ENCODE measurements at places on chromosomes 6 and 20.

DNA sequence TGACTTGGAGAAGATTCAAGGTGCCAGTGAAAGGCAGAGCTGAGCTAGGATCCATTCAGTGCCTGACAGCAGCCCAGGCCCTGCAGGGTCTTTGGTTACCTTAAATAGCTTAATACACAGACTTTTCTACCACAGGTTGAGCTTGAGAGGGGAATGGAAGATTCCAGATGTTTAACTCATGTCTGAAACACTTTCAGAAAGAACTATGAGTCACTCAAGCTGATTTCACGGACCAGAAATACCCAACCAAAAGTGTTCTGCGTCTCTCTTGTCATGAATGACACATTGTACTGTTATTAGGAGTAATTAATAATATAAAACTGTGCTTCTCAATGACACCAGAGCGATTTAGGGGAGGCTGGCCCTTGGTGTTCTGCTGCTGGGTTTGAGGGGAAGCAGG lies 6.4 kb upstream of the PMEPA1 start:
- DNase-seq, result no peak

- DNase-seq, result no peak
These were observed 24.0 kb downstream of the PGM3 start for GRCh38 chr6:83169106-83169505.

DNA sequence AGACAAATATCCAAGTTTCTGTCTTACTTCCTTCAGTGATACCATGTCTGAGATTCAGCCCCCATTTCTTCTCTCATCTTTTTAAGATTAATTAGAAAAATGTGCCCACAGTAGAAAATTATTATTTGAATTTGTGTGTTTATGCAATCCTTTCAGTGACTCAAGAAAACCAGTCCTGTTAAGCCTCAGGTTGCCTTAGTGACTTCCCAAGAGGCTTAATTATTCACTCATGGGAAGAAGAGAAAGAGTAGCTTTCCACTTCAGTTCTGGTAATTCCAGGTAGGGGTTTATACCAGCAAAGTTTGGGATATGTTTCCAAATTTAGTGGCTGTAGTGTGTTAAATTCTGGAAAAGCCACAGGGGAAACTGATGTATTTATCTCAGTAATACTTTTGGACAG lies 149.1 kb downstream of the RIMS1 start:
- no peak for DNase-seq

GRCh38 chr6:168139121-168139520 lies 60.1 kb upstream of the FRMD1 start:
- no peak for DNase-seq

DNA sequence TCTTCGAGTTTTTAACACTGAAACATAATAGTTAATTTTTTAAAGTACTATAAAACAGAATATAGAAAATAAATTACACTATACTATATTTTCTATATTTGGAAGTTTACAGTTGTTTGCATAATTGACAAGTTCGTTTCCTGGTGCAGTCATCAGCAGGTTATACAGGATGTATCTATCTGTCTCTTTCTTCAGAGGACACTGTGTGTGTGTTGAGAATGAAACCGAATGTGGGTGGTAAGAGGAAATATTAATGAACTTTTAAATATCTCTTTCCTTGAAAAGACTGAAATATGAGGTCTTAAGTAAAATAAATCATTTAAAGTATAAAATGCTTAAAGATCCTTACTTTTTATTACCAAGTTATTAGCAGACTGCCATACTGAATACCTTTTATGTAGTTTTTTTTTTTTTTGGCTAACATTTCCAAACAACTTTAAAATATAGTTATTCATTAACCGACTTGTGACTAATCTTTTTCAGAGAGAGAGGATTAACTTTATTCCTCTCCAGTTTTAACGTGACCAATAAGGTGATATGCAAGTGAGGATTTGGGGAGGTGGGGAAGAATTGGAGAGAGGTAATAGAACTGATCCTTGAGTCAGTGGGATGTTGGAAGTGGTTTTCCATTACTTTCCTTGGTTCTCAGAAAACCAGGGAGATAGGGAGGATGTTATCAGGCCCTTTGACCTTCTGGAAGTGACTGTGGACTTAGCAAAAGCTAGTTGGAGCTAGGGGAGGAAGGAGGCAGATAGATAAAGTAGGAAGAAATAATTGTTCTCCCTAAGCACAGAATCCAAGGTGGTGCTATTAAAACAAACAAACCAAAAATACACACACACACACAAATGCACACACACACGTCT lies 380.0 kb upstream of the FLRT3 start:
- no peak for DNase-seq

DNA sequence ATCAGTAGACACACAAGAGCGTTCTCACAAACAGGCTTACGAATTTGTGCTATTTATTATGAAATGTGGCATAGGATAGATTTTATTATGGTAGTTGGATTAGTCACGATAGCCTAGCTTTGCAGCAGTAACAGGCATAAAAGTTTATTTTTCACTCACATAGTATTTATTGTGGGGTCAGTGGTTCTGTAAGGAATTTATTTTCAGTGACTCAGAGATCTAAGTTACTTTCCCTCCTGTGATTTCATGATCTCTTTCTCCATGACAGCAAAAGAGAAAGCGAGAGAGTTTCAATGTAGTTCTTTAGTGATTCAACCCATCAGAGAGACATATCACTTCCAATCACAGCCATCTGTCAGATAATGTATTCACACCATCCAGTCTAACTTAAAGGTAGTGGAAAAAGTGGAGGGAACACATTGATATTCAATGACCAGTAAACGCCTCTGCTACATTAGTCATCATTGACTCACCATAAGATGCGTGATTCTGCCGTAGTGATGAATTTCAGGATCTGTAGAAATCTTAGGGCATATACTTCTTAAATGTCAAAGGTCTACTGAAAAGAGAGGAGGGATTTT lies 605.5 kb downstream of the HDGFL1 start:
- no peak for DNase-seq

- DNase-seq, result no peak
These were observed 23.5 kb upstream of the ANGPT4 start for GRCh38 chr20:939606-940005.

DNA sequence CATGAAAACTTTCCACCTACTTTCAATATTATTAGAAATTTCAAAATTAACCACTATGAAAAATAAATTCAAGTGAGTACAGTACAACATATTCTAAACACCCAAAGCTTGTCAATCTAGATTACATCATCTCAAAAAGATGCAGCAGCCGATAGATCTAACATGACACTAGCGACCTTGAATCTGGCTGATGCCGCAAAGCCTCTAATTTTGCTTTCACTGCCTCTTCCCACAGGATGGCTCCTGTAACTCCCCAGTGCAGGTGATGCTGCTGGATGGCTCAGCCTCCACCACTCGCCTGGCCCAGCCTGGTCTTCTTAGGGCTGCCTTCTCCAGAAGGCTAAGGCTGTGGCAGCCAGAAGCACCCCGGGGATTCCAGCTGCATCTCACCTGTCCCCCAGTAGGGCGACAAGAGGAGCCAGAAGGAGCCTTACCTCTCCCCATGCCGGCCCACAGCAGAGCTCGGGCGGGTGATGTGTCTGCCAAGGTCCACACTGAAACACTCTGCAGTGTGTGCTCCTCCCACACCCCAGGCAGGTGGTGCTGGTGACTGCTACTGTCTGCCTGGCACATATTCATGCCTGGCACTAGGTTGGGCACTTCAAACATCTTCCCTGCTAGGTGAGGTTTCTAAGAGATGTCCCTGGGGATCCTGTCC lies 82.1 kb downstream of the SLC23A2 start:
- DNase-seq, result no peak

GRCh38 chr20:34669094-34669493 lies 7.8 kb downstream of the PIGU start:
- DNase-seq, result no peak

GRCh38 chr6:159249752-159250151 lies 80.6 kb downstream of the FNDC1 start:
- no peak for DNase-seq

DNA sequence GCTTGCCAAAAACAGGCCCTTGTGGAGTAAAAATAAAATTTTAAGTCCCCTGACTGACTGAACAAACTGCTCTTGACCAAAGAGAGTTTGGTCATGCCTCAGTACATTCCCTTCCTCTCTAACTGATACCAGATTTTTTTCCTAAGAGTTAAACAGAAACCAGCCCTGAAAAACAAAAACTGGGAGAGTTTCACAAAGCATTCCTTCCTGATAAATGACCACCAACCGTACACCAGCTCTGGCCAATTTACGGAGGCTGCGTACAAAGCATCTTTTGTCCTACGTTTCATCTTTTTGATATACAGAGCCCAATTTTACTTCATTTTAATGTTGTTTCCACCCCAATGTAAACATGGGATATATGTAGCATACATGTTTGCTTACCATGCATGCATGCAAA lies 477.4 kb upstream of the HTR1E start:
- DNase-seq, result no peak

DNA sequence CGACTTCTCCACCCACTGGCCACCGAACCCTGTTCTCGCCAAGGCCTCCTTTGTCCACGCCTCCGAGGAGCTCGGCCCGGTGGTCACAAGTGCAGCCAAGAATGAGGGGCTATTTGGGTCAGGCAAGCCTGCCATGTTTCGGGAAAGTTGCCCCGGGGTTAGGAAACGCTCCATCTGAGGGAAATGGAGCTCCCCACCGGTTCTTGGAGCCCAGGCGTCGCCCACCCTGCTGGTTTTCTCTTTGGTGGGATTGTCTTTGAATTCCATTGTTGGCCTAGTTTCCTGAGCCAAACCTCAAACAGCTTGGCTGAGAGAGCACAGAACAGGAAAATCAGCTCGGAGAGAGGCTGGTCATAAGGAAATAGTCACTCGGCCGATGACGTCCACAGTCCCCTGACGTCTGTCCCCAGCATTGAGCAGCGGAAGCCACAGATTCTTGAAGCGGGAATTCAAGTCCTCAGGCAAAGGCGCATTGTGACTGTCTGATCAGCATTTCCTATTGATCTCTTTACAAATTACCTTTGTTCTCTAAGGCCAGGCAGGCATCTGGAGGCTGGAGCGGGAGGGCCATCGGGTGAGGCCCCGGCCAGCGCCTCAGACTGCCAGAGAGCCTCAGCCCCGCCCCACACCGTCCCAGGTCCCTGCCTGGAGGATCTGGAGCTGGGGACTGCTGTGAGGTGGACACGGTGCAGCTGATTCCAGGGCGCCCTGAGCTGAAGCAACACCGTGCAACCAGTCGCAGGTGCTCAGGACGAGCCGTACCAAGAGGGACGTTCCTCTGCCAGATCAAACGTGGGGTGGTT lies 138.6 kb downstream of the DLL1 start:
- no peak for DNase-seq

GRCh38 chr6:7166410-7167293 lies 58.9 kb downstream of the RREB1 start:
- DNase-seq, result no peak

DNA sequence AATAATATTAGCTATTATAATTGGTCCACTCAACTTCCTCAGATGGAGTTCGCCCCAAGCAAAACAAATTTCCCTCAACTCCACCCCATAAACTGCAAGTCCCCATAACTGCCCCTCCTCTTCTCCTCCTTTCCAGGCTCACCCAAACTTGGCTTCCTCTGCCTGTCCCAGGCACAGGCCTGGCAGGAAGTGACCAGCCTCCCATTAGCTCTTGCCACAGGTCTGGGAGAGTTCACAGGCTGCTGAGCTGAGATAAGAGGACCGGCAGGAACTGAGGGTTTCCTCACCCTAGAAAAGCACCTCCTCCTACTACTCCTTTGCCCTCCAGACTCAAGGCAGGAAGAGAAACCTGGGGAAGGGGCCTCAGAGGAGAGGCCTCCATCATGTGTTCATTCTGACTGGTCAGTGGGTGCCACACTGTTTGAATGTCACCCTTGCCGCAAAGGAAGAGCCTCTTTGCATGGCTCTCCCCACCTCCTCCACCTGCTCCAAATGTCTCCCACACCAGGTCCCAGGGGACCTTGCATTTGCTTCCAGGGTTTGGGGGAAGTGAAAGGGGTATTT lies 24.5 kb upstream of the SMIM29 start:
- DNase-seq, result no peak

DNA sequence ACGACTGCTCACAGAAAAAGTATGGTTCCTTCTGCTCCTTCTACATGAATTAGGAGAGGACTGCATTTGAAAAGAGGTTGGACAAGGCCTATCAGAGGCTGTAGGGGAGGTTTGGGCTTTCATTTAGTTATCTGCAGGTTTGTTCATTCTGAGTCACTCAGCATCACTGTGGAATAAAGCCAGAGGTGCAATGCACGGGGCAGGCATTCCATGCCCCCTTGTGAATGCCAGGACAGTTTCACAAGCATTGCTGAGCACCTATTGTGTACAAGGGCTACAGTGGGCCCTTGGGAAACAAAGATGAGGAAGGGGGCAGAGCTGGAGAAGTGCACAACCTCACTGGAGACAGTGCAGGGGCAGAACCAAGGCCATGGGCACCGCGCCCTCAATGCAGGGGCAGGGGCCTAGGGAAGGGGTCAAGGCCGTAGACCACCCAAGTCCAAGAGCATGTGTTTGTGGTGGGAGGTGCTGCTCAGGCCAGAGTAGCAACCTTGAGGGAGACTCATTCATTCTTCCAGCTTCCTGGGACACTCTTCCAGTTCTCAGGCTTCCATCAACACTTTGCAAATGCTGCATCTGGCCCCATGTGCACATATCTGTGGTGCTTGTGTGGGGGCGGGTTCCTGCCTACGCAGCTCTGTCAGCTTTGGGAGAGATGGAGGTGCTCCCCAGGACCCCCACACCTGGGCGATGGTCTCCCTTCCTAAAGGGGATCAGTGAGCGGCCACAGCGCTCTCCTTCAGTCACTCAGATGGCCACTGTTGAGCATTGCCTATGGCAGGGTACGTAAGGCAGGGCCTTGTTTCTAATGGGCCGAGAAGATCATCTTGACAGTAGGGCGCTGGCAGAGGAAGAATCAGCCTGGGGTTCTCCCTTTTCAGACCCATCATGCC lies 204.5 kb downstream of the SYNDIG1 start:
- no peak for DNase-seq

DNA sequence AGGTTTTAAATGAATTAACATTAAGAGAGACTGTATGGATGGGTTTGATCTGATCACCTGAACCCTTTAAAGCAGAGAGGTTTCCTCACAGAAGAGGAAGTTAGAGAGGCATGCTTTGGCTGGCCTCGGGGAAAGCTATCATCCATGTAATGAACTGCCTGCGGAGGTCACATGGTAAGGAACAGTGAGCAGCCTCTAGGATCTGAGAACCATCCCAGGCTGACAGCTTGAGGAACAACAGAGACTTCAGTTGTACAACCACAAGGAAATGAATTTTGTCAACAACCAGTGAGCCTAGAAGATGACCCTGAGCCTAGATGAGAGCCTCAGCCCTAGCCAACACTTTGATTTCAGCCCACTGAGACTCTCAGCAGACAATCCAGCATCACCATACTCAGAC lies 2.9 kb upstream of the COL21A1 start:
- DNase-seq, result no peak

- DNase-seq, result no peak
These were observed 18.8 kb downstream of the PLCB4 start for GRCh38 chr20:9087531-9088217.

DNA sequence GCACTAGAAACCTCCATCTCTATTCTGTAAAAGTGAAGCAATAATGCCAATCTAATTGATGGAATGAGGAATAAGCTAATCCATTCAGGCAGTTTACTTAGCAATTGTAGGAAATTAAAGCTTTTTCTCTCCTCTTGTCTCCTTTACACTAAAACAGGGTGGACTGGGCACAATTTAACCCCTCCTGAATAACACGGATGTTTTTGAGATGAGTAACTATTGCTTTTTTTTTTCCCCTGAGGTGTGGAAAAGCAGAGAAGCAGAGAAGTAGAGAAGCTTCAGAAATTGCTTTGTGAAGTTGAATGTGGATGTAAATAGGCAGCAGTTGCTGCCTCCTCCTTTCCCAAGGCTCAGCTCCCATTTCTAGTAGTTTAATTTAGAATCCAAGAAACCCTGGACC lies 40.0 kb upstream of the GCNT2 start:
- DNase-seq, result no peak
